ENCODE measurements at places on chromosomes 13 and 19. TPM values are rescaled to one million over a fixed set of nuclear protein-coding genes. Genes with fewer than 3 reads are reported as not detected.

The NKG7 gene
- total RNA-seq, result 3.7 TPM

The ZNF681 gene
- total RNA-seq, result 0.96 TPM

DNA sequence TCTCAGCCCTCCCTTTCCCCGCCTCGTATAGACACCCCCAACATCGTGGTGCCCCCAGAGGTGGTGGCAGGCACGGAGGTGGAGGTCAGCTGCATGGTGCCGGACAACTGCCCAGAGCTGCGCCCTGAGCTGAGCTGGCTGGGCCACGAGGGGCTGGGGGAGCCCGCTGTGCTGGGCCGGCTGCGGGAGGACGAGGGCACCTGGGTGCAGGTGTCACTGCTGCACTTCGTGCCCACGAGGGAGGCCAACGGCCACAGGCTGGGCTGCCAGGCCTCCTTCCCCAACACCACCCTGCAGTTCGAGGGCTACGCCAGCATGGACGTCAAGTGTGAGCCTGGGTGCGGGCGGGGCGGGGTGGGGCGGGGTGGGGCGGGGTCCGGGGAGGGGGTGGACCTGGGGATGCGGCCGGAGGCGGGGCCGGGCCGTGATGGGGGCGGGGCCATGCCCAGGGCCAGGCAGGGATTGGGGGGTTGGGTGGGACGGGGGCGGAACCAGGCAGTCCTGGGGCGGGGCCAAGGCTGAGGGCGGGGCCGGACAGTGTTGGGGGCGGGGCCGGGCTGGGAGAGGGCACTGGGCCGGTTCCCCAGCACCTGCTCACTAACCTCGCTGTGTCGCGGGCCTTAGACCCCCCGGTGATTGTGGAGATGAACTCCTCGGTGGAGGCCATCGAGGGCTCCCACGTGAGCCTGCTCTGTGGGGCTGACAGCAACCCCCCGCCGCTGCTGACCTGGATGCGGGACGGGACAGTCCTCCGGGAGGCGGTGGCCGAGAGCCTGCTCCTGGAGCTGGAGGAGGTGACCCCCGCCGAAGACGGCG is 7.8 kb downstream of the MAG start:
- no peak for DNase-seq

DNA sequence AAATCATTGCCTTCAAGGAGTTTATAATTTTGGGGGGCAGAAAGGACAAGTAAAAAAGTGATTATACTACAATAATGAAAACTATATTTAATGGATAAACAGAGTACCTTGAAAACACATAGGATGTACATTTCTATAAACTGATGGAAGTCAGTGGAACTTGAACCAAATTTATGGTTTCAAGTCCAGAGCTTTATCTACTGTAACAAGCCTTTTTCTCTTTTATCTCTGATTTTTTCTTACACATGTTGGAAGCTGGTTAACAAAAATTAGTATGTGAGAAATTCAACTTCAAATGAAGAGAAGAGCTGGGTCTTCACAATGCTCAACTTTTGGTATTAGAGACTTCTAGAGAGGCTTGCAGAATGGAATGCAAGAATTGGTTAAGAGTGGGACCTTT is 393.6 kb downstream of the LMO7 start:
- DNase-seq, result no peak
